Fibroblast of the aortic adventitia (primary cell): ENCODE measurements at places on chromosomes 4 and X. TPM values are rescaled to one million over a fixed set of nuclear protein-coding genes. Genes with fewer than 3 reads are reported as not detected.

DNA sequence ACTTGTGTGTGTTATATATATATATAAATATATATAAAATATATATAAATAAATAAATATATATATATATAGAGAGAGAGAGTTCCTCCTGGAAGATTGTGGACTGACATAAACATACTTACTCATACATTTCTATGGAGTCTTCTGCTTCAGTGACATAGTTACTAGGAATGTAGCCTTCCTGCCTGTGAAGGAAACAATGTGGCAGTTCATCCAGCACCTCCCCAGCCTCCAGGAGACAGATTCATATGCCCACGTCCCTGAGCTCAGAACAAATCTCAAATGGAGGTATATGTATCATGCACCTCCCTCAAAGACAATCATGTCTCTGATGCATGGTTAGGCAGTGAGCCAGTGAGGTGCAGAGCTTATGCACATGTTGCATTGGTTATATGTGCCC is 11.4 kb upstream of the TIMM8A start:
- no peak for DNase-seq

Gene PHEX
- 5.6 and 6.7 TPM in 2 replicates for total RNA-seq

- no peak for DNase-seq
These were observed 2.9 kb downstream of the CNGA2 start for GRCh38 chrX:151737494-151737893.

DNA sequence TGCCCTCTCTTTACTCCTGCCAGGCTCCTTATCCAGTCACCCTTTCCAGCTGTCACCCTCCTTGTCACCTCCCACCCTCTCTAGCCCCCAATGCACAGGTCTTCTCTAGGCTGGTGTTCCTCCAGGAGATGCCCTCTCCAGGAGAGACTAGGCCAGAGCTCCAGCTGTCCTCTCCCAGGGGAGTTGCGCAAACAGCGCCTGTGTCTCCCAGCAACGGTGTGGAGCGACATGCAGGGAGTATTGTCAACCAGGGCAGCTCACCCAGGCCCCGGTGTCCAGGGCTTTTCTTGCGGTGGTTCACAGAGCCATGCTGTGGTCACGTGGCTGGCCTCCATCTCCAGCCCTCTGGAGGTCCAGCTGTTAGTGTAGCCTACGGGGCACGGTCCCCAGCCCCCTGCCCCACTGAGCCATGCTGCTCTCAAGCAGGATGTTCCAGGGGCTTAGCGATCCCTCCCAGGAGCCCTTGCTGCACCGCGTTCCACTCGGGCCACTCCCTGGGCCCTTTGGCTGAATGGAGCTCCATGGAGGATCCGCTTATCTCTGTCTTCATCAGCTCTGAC is 34.8 kb downstream of the CCNQ start:
- no peak for DNase-seq
